CD4-positive, alpha-beta T cell treated with Interleukin-6 for 4 hours (primary cell): ENCODE measurements at places on chromosomes 3 and 15.

DNA sequence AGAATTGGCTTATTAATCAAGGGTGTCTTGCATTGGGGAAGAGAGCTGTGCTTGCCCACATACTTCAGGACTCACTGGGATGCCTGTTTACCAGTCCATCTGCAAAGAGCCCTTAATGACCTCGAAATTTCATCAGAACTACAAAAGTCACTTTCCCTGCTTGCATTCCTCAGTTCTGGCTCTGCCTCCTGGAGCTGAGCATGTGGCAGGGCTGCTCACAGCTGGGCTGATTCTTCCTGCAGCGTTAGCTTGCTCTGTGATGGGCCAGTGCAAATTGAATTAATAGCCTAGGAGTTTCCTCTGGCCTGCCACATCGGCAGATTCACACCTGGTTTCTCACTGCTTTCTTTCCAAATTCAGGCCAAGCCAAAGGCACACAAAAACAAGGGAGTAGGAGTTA is 108.9 kb downstream of the DUT start:
- DNase-seq = no peak

GRCh38 chr3:155079746-155080487 is at the start of gene MME:
MME (plus strand) TSS chr3:155080319; CDS start chr3:155084168, 3,849 bp downstream.
- DNase-seq = no peak

- no peak for DNase-seq
Measured at GRCh38 chr3:184211297-184211696, 18.1 kb upstream of the VWA5B2 start.

DNA sequence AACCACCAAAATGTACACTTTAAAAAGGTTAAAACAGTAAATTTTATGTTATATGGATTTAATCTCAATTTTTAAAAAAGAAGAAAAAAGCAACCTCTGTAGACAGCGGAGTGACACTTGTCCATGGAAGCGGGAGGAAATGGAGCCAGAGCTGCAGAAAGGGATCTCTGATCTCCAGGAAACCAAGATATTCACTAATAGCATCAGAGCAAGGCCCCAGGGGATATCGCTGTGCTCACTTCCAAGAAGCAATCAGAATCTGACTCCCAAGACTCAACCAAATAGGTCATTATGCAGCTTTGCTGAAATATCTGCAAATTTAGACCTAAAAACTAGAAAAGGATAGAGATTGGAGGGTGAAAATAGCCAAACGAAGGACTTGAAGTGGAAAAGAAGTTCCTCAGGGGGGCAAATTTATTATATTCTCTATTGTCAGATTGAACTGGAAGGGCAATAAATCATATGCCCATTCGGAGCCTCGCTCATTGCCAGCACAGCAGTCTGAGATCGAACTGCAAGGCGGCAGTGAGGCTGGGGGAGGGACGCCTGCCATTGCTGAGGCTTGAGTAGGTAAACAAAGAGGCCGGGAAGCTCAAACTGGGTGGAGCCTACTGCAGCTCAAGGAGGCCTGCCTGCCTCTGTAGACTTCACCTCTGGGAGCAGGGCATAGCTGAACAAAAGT is 62.0 kb upstream of the ATP2C1 start:
- no peak for DNase-seq

DNA sequence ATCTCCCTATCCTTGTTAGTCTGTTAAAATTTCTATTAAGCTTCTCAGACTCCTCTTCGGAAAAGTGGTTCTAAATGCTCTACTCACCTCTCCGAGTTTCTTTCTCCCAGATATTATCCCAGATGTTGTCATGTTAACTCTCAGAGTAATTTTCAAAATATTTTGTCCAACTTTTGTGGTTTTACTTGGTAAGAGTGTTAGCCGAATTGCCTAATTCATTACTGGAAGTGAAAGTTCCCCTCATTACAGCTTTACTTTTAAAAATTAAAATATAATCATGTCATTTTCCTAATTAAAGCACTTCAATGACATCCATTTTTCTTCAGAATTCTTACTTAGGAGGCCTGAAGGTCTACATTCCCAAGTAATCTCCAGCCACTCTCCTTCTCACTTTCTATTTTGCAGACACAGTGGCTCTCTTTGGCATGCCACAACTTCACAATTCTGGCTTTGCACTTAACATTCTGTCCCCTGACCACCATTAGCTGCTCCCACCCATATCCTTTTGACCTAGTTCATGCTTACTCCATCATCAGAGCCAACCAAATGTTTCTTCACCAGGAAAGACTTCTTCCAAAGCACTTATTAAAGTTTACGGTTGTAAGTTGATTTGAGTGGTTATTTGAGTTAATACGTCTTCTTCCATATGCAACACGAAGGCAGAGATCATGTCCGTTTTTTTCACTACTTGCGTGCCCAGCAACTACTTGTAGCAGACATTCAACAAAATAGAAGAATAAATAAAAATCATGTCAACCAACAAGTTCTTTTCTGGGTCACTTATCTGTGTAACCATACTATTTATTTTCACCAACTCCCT is 10.2 kb upstream of the TIPARP start:
- DNase-seq = no peak

DNA sequence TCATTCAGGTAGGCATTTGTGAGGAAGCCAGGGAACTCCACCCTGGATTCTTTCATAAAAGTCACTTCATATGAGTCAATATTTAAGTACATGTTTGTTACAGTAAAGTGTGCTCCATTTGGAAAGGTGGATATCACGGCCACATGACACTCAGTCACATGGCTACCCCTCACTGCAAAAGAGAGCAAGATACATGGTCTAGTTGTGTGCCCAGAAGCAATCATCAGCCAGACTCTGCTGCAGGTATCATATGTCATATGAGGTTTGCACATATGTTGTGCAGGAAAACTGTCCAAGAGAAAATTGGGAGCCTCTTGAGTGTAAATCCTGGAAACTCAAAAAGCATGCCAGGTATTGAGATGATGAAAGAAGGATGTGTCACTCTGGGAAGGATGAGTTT is 55.0 kb upstream of the NMNAT3 start:
- no peak for DNase-seq

DNA sequence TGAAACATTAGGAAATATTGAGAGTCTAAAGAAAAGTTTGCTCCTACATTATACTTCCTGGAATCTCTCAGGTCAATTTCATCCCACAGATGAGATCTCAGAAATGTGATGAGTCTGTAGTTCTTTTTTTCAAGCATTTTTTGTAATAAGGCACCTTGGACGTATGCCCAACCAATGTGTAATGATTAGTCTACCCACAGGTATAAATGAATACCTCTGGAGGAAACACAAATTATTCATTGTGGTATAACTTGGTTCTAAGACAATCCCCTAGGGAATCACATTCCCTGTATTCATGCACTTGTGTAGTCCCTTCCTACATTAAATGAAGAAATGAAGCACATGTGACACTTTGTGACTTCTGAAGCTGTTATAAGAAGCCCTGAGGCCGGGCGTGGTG is 596.2 kb upstream of the UBE2E2 start:
- DNase-seq = no peak

GRCh38 chr3:32438596-32439344 is 47.1 kb downstream of the CMTM7 start:
- DNase-seq = no peak

- DNase-seq = no peak
Measured at GRCh38 chr3:190701096-190701532, 161.4 kb downstream of the GMNC start.

- no peak for DNase-seq
Measured at GRCh38 chr3:142115867-142116668, 33.3 kb downstream of the TFDP2 start.

- no peak for DNase-seq
Measured at GRCh38 chr15:67178569-67179210, 75.8 kb downstream of the AAGAB start.

GRCh38 chr3:114221165-114221880 is 16.1 kb downstream of the ZNF80 start:
- peak; percentile 57 for DNase-seq

- no peak for DNase-seq
Measured at GRCh38 chr3:171374661-171375285, 85.4 kb downstream of the TNIK start.

- no peak for DNase-seq
Measured at GRCh38 chr15:68316061-68316804, 38.7 kb downstream of the FEM1B start.

DNA sequence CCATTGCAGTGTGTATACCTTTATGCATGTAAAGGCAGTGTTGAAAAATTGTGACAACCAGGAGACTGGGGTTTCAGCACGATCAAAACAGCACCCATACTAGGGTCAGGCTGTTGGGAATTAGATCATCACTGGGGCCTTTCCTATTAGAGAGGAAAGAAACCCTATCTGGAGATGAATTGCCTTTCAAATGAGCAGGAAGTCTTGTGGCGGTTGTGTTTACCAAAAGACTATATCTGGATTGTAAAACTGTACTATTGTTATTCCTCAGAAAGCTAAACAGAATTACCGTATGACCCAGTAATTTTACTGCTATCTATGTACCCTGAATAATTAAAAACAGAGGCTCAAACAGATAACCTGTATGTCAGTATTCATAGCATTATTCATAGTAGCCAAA is 10.1 kb downstream of the UBE2E1 start:
- no peak for DNase-seq

DNA sequence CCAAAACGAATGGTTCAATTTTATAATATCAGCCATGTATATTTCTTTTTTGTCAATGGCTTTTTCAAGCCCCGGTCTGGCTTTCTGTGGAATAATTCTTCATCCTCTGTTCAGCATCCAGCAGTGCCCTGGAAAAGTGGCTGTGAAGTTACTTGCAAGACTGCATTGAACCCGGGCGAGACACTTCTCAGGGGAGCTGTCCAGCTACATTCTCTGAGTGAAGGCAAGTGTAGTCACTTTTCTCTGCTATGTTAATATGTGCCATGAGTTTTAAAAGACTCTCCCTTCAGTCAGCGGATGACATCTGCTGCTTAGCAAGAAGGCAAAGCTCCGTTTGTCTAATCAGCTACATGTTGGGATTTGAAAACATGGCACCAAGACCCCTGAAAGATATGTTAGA is 81.3 kb upstream of the RGMA start:
- DNase-seq = no peak

DNA sequence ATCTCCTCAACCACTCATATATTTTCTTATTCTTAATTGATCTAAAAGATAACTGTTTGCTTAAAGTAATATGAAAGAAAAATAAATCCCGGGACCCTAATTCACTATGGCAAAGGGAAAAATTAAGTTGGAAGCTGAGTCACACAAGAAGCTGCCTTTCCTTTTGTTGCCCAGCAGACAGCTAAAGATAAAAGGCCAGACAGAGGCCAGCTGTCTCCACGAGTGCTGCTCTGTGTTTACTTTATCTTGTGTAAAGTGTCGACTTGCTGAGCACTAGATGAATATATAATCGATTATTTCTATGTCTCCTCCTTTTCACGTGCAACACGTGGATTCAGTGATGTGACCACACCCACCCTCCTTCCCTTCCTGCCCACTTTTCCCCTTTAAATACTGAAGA is 52.8 kb upstream of the NSMCE3 start:
- no peak for DNase-seq

DNA sequence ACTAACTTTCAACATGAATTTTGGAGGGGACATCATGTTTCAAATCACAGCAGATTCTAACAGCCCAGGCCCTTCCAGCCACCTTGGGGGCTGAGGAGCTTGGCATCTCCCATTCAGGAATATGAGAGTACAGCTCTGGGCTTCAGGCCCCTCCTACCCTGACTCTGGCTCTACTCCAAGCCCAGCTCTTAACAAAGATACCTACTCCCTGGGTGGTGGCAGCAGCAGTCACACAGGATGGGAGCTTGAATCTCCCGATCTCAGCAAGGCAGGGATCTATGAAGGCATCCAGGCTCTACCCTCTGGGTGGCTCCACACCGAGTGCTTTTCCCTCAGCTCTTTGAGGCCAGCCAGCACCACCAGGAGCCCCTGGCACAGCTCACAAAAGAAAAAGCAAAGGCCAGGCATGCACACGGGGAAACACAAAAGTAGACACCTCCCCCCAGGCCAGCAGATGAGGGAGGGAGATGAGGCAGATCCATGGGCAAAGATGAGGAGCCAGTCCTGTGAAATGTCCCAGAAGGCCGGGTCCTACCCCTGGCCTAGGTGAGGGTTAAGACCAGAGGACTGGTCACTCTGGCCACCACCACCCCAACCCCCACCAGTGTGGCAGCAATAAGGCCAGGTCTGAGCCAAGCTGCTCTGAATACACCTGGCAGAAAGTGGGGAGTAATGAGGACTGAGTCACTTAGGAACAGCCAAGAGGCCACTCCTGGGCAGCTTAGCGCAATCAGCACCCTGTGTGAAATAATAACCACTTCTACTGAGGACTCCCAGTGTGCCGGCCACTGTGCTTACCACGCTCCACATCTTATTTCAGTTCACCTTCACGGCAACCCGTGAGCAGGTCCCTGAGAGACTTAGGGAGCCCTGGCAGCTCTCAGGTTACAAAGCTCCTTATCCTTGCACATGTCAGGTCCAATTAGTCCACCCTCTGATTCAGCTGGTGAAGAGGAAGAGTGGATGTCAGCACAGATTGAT is 24.3 kb downstream of the PLA2G4F start:
- DNase-seq = no peak

DNA sequence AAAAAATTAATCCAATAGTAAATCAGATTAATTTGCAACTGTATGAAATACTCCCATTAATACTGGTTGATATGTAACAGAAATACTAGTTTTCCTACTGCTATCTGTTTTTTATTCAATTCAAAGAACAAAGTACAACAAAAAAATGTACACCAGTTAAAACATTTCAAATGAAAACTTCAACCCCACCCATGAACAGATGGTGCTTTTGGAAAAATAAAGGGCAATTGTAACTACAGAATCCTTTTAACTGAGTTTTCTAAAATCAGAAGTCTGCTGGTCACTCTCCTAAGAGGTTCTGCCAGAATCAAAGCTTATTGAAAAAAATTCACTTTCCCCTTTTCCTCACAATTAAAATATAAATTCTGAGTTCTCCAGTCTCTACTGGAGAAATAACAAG is 34.3 kb downstream of the DENND6A start:
- no peak for DNase-seq

DNA sequence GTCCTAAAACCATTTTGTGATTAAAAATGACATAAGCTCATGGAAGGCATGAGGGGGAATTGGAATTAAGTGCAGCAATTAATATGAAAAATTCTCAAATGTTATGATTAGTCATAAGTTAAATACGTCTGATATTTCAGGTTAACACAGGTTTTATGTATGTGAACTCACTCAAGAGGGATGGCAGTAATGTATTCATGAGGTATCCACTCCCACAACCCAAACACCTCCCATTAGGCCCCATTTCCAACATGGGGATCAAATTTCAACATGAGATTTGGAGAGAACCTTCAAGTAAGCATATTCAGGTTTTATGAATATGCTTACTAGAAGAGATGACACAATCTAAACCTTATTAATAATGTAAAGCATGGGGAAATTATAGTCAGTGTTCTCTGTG is 41.6 kb upstream of the IL20RB start:
- no peak for DNase-seq
